ENCODE measurements at places on chromosomes 5 and 9. TPM values are rescaled to one million over a fixed set of nuclear protein-coding genes. Genes with fewer than 3 reads are reported as not detected.

The SLC6A3 gene
- 0.40 TPM for polyA plus RNA-seq

The SIT1 gene
- 0.29 TPM for polyA plus RNA-seq

The OR1Q1 gene
- not detected for polyA plus RNA-seq

The PCDHGA7 gene
- polyA plus RNA-seq = 2.3 TPM

The SOWAHA gene
- polyA plus RNA-seq = 0.05 TPM

The OR1J2 gene
- not detected for polyA plus RNA-seq

The MPDZ gene
- 24.6 TPM for polyA plus RNA-seq

The CLINT1 gene
- 52.6 TPM for polyA plus RNA-seq

The ISL1 gene
- polyA plus RNA-seq = not detected

The CAVIN4 gene
- 0.30 TPM for polyA plus RNA-seq

The IGFBPL1 gene
- not detected for polyA plus RNA-seq

The TMC1 gene
- polyA plus RNA-seq = 0.12 TPM

The ZSWIM6 gene
- 4.1 TPM for polyA plus RNA-seq

The BAAT gene
- polyA plus RNA-seq = not detected

The PTGS1 gene
- polyA plus RNA-seq = 8.2 TPM
